ENCODE measurements at places on chromosomes 2 and 18.

DNA sequence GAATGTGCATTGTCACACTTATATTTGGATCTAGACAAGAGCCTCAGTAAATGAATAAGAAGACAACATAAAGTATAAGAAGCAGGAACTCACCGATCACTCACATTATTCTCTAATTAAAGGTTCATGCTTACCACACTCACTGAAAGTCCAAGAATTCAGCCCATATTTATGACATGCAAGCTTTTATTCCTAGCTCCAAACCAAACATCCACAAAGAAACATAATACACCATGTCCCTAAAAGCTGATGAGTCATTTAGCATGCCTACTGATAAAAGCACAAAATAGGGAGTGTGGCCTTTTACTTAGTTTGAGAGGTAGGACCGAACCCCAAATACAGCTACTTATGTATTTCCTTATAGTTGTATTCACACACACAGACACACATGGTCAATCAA is 1094.6 kb upstream of the CDH2 start:
- peak; percentile 15 for DNase-seq

GRCh38 chr2:69997015-69997830 is 35.8 kb upstream of the ASPRV1 start:
- DNase-seq: peak; percentile 8

DNA sequence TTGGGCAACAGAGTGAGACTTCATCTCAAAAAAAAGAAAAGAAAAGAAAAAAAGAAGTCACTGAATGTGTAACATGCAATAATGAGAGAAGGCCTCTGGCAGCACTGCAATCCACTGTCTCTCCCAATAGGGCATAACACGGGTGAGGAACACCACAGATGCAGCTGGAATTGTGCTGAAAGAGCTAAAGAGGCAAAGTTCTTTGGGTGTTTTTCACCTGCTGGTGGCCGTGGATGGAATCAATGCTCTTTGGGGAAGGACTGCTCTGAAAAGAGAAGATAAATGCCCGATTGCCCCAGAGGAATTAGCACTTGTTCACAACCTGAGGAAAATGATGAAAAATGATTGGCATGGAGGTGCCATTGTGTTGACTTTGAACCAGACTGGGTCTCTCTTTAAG is 31.0 kb upstream of the CYBRD1 start:
- no peak for DNase-seq

- DNase-seq: no peak
Measured at GRCh38 chr2:240873805-240874714, 5.4 kb downstream of the AGXT start.

GRCh38 chr2:55459279-55459678 is 39.6 kb upstream of the CCDC88A start:
- DNase-seq: no peak

- no peak for DNase-seq
Measured at GRCh38 chr2:141720476-141720875, 410.3 kb downstream of the LRP1B start.

DNA sequence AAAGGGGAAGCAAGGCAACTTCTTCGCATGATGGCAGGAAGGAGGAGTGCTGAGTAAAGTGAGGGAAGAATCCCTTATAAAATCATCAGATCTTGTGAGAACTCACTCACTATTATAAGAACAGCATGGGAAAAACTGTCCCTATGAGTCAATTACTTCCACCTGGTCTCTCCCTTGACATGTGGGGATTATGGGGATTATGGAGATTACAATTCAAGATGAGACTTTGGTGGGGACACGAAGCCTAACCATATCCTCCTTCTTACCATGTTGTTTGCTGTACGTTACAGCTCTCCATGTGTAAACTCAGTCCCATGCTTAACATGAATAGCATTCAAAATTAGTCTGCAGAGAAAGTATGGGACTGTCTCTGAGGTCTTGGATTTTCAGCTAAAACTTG is 1096.8 kb upstream of the ACVR2A start:
- no peak for DNase-seq

DNA sequence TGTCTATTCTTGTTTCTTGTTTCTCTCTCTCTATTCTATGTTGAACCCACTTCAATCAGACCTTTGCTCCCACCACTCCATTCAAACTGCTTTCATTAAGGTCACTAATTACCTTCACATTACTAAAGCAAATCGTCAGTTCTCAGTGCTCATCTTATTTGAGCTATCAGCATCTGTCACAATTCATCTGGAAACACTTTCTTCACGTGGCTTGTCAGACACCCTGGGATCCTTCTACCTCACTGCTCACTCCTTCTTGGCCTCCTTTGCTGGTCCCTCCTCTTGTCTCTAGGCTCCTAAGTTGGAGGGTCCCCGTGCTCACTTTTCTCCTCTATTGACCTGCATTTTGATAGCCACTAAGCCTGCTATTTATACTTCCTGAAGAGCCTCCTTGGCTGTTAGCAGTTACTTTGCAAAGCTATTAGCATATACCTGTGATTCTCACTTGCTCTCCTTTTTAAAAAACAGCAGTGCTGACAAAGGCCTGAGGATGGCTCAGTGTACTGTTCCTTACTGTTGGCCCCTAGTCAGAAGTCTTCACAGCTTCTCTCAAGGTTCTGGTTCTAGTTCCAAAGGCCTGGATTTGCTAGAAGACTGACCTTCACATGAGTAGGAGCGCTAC is 80.2 kb downstream of the PLEKHM3 start:
- no peak for DNase-seq

- no peak for DNase-seq
Measured at GRCh38 chr2:153432381-153432780, 46.2 kb downstream of the RPRM start.

All from non-pigmented ciliary epithelial cell (primary cell).